ENCODE measurements at places on chromosomes 1 and 21.
A peak's percentile ranks its signal among the peaks of the same experiment; 100 is the strongest.

GRCh38 chr1:240956424-240956823 lies 344.5 kb upstream of the GREM2 start:
- no peak for DNase-seq

GRCh38 chr21:46472246-46472645 lies 13.6 kb downstream of the DIP2A start:
- peak; percentile 75 for DNase-seq

GRCh38 chr1:229022595-229023333 lies 248.1 kb upstream of the RAB4A start:
- DNase-seq = peak; percentile 60

GRCh38 chr1:93014168-93014567 lies 52.9 kb upstream of the DIPK1A start:
- DNase-seq = peak; percentile 79

- no peak for DNase-seq
These were observed 33.0 kb upstream of the ID3 start for GRCh38 chr1:23592209-23592892.

DNA sequence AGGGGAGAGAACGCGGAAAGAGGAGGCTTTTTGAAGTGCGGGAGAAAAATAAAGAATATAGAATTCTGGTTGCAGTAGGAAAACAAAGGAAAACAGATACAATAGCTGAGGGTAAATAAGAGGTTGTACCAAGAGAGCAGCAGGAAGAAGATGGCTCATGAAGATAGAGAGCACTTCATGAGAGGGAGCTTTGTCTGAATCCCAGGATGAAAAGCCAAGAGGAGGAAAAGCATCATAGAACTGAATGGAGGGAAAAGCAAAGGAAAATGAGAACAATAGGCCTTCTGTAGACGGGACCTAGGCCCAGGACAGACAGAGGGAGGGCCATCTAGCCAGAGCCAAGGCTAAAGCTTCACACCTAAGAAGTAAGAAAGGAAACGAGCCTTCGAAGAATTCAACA lies 49.5 kb downstream of the ATP6V1G3 start:
- DNase-seq = no peak

- DNase-seq = no peak
These were observed 135.4 kb upstream of the ATP1B1 start for GRCh38 chr1:168970926-168971659.

DNA sequence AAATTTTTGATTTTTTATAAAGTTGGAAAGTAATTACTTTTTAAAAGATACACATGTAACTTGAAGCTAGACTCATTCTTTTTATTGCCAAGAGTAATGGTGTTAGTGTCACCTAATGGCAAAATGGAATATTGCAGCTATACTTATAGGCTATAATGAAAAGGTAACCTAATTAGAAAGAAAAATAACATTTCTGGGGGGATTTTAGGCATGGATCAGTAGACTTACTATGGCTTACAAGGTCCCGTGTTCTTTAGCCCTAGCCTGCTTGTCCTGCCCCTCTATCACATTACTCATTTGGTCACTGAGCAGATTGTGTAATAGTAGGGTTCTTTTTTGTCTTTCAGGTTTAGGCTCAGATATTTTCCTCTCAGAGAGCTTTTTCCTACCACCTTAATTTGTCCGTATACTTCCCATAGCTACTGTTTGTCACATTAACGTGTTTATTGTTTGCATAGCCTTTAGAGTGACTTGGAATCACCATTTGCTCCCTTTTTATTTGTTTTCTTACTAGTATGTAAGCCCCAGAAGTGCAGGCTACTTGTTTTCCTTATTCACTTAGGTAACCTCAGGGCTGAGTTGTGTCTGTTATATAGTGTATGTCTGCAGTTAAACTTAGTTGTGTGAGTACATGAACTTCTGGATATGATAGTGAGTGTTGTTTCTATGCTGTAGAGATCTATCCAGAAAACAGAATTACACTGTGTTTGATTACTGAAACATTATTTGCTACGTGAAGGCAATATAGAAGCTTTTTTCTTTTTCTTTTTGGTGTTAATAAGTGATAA lies 58.7 kb downstream of the RABGAP1L start:
- DNase-seq = peak; percentile 37

DNA sequence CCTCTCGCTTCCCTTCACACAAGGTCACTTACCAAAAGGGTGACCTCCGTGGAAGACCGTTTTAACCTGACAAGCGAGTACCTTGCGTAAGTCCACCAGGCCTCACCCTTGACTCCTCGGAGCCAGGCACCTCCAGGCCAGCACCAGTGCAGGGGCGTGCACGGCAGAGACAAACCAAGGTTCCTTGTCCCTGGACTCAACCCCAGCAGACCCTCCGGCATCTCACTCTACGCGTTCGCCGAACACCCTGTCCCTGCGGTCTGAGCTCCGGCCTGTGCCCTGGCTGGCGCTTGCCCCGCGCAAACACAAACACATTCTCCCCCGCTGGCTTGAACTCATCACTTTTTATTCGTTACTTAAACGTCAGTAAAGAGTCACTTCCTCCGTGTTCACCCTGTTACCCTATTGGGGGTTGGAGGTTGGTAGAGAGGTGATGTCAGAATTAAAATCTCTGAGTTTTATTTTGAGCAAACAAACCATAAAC lies 4.5 kb downstream of the TBX15 start:
- no peak for DNase-seq

DNA sequence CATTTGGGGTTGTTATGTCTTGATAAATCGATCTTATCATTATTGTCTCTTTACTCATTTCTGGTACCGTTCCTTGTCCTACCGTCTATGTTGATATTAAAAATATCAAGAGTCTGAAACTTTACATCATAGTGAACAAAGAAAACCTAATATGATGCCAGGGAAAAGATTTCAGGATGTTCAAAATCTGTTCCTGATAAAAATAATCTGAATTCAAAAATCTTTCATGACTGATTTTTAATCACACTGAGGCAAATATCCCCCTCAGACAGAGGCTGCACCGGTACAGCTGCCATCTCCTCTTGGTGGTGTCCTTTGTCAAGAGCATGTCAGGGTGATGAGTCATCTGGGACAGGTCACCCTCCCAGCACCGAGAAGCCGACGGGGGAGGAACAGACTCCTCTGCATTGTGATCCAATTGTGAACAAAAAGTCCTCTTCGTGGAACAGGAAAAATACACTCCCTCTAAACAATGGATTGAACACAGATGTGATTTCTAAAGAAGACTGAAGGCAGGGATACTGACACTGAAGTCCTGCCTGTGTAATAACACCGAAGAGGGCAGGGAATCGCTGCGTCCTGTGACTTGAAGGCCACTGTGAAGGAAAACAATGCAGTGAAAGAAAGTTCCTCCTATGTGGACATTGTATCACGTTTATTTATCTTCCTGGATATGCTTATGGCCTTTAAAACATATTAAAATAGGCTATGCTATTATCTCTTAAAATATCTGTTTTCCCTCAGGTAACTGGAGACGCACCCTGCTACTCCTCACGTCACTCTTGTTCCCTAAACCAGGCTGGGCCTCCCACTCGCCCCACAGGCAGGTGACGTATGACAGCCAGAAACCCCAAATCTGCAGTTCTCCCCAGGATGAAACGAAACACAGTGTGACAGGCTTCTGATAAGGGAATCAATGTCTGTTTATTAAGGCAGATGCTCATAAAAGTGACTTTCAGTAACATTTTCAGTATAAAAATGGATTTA lies 4.3 kb upstream of the SPATC1L start:
- peak; percentile 39 for DNase-seq

GRCh38 chr1:228156941-228157728 lies 7.4 kb downstream of the GJC2 start:
- DNase-seq = no peak

- DNase-seq = peak; percentile 89
These were observed 76.9 kb upstream of the GFI1 start for GRCh38 chr1:92563457-92564216.

GRCh38 chr1:97911266-97912215 lies 9.3 kb downstream of the DPYD start:
- DNase-seq = no peak

DNA sequence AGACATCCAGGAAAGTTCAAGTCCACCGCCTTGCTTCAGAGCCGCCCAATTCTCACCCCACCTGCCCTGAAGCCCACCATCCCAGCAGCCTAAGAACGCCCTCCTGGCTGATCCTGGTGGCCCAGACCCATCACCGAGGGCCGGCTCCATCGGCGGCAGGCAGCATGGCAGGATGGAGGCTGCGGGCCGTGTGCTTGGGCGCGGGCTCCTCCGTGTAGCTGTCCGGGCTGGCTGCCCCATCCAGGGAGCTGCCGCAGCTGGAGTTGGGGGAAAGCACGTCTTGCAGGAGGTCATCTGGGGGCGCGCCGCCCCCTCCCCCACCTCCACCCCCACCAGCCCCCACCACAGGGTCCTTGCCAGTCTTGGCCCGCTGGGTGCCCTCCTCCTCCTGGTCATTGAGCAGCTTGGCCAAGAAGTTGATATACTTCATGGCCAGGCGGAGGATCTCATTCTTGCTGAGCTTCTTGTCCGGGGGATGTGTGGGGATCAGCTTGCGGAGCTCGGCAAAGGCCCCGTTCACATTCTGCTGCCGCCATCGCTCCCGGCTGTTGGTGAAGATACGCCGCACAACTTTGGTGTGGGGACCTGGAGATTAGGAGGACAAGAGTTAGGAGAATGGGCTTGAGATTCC lies 12.3 kb downstream of the TAL1 start:
- no peak for DNase-seq

- no peak for DNase-seq
These were observed 40.0 kb upstream of the MAGOH start for GRCh38 chr1:53278298-53278725.

DNA sequence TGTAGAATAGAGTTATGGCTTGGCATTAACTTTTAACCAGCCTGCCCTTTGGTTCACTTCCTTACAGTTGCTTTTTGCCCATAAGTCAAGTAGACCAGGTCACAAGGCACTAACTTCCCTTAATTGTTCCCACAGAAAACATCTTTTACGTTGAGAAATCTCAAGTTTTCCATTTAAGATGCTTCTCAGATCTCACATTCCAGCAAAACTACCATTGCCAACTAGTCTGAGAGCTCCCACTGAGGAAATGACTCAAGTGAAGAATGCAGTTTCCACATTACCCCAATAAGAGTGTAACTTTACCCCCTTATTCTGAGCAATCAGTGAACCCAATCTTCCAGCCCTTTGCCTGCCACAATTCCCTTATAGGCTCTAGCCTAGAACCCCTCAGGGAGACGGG lies 502.2 kb upstream of the OLFM3 start:
- no peak for DNase-seq

- no peak for DNase-seq
These were observed 93.6 kb upstream of the GREM2 start for GRCh38 chr1:240705579-240705978.

GRCh38 chr1:17599954-17600300 lies 60.4 kb downstream of the ARHGEF10L start:
- DNase-seq = no peak

- DNase-seq = peak; percentile 92
These were observed 3.6 kb downstream of the ETS2 start for GRCh38 chr21:38809198-38809878.

- no peak for DNase-seq
These were observed 261.9 kb downstream of the HHIPL2 start for GRCh38 chr1:222286011-222286410.

DNA sequence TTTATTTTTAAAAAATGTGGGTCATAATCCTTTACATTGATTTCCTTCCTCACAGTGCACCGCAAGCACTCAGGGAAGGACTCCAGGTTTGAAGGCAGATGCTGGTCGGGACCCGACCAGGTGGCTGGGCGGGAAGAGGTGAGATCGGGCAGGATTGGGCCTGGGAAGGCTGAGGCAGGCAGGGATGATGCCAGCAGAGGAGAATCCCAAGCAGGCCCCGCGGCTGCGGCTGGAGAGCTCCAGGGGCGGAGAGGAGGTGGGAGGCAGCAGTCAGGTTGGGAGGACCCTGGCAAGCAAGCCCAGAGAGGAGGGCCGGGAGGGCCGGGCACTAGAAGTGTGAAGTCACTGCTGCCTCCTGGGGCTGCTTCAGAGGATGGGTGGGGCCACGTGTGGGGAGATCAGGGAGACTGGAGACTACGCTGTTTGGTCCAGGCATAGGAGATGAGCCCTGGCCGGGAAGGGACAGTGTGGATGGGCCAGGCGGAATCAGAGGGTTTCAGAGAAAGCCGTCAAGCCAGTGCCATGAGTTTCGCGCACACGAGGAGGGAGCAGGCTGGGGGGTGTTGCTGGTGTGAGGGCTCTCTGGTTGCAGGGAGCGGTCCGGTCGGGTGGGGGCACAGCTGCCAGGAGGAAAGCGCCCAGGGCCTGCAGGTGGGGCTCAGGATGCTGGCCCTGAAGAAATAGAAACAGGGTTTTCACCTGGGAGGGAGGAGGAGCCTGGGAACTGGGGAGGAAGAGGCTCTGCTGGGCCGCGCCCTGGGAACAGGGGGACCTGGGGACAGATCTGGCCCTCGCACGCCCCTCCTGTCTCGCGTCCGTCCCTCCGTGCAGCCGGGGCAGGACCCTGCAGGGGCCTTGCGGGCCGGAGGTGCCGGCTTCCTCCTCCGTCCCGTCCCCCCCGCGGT lies 888 bp upstream of the COL18A1 start:
- no peak for DNase-seq

DNA sequence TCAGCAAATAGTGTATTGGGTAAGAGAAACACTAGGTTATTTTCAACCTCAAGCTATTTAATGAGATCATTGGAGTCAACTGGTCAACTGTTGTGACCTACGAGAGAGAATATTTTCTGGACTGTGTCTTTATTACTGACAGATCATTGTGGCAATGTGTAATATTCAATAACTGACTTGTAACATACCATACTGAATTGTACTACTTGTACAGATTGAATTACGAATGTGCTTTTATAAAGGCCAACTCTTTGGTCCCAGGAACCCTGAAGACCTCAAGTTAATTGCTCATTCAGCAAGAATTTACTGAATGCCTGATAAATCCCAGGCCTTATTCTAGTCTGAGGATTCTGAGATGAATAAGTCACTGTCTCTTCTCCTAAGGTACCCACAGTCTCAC lies 56.1 kb upstream of the CAMK1G start:
- no peak for DNase-seq

DNA sequence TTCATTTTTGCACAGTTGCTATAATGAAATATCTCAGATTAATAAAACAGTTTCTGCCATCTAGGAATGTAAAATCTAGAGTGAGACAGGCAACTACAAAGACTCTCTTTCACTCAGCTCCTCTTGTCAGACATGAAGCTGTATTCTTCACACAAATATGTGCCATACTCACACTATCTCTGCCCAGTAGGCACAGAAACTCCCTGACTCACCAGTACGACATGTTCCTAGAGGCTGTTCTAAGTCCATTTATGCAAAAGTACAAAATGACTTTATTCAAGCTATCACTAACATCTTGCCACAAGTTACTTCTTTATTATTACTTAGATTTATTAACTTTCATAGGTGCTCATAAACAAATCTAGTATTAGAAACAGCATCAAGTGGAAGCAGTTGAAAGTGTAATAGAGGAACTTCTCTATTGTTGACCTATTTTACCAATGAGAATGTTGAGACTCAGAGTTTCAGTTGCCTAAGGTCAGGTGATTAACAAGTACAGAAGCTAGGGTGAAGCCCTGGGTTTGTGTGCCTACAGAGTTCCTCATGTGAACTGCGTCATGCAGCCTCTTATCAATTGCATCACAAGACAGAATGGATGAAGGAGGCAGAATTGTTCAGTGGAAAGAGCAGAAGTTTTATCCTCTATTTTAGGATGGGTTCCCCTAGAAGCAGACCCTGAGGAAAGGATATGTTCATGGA lies 98.9 kb downstream of the RGS2 start:
- peak; percentile 52 for DNase-seq

GRCh38 chr1:56399795-56400194 lies 179.6 kb downstream of the PLPP3 start:
- DNase-seq = no peak
